NCI-H1105 (cell line): ENCODE measurements at places on chromosomes 13 and 19.

DNA sequence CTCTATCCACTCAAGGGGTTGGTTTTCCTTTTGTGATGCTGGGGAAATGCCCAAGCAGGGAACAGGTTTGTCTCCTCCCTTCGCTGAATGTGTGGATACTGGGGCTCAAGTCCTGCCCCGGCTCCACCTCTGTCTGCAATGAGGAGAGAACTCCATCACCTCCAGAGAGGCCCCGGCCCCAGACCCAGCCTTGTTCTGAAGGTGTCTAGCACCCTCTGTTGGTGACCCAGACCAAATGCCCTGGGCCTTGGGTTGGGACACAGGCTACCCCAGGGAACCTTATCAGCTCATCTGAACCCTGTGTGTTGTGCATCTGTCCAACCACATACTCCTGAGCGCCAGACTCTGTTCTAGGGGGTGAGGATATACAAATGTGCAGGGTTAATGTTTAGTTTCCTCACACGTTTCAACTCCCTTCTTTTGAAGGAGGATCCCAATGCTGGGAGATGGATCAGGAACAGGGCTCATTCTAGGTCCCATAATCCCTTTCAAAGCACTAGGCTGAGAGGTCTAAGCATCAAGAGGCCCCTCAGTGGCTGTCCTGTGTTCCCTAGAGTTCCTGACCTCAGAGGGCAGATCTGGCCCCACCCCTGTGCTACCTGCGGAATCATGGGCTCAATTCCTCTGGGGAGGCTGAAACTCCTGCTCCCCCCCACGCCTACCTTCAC lies 112.5 kb upstream of the SLC7A1 start:
- DNase-seq, result no peak

- no peak for DNase-seq
Measured at GRCh38 chr19:41217741-41218140, 1.3 kb upstream of the AXL start.

- peak; percentile 49 for DNase-seq
Measured at GRCh38 chr19:56333506-56333905, 18.9 kb upstream of the ZSCAN5A start.

- no peak for DNase-seq
Measured at GRCh38 chr13:111267205-111267604, 53.2 kb upstream of the TEX29 start.

- no peak for DNase-seq
Measured at GRCh38 chr19:44876930-44877535, 14.0 kb upstream of the TOMM40 start.

GRCh38 chr19:8054169-8054568 lies 1.6 kb downstream of the CCL25 start:
- no peak for DNase-seq

- no peak for DNase-seq
Measured at GRCh38 chr19:46631481-46631880, 4.5 kb downstream of the GNG8 start.

- DNase-seq, result no peak
Measured at GRCh38 chr19:28065026-28065425, 1147.9 kb downstream of the UQCRFS1 start.

DNA sequence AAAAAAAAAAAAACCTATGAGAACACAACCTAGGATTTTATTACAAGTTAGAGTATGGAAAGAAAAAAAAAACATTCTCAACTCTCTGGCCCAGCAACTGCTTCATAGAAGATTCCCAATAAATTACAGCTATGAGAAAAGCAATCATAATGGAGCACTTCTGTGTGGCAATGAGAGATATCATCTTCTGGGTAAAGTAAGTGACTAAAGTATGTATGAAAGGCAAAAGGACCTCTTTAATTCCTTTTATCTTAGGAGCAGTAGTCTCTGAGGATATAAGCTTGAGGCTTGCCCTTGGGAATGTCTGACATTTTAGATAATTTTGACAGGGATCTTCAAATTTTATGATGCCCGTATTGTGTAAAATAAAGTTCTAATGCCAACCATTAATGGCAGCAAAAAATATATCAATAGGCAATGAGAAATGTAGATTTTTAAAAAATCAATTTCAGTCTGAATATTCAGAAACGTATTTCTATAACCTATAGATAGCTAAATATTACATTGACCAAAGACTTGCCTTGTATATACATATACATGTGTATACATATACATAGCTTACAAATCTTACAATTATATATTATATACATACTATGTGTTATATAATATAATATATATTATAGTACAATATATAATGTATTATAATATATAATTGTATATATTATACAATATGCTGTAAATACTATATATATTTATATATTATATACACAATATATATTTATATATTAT lies 823.9 kb upstream of the SLITRK1 start:
- DNase-seq, result no peak

DNA sequence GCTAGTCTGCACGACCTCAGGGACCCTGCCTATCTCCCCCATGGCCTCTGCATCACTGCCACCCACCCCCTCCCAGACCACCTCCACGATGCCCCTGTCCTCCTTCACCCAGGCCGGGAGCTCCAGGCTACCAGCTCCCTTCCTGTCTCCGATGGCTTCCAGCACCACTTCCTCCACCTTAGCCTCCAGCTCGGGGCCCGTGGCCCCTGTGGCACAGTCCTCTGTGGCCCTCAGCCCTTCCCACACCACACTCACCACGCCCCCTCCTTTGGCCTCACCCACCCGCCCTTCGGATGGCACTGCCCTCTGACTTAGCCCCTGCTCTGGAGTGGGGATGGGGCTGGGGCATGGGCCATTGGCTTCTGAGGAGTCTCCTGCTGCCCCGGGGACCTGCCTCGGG lies 7.2 kb downstream of the PALM3 start:
- no peak for DNase-seq

DNA sequence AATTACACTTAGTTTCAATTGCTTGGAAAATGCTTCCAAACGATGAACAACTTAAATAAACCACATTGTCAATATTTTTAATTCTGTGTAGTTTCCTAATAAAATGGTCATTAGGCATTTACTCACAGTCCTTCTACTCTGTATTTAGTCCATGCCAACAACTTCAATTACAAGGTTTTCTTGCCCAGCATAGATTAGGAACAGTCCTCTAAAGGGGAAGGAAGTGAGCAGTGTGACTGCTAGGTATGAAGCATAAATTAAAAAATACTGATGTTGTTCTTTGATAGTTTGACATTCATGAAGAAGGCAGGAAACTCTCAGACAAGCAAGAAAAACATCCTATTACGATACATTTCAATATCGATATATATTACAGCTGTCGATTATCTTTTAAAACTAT lies 716.0 kb upstream of the PCDH9 start:
- DNase-seq, result no peak
